Stimulated activated CD8-positive, alpha-beta memory T cell treated with anti-CD3 and anti-CD28 coated beads, Interleukin-7, amount 100 ng/mL, for 1 hour (primary cell): ENCODE measurements at places on chromosomes 7 and 10.

GRCh38 chr7:105022458-105022857 is 8.5 kb downstream of the KMT2E start:
- no peak for DNase-seq

GRCh38 chr7:45350896-45351295 is 193.3 kb downstream of the RAMP3 start:
- DNase-seq, result no peak

DNA sequence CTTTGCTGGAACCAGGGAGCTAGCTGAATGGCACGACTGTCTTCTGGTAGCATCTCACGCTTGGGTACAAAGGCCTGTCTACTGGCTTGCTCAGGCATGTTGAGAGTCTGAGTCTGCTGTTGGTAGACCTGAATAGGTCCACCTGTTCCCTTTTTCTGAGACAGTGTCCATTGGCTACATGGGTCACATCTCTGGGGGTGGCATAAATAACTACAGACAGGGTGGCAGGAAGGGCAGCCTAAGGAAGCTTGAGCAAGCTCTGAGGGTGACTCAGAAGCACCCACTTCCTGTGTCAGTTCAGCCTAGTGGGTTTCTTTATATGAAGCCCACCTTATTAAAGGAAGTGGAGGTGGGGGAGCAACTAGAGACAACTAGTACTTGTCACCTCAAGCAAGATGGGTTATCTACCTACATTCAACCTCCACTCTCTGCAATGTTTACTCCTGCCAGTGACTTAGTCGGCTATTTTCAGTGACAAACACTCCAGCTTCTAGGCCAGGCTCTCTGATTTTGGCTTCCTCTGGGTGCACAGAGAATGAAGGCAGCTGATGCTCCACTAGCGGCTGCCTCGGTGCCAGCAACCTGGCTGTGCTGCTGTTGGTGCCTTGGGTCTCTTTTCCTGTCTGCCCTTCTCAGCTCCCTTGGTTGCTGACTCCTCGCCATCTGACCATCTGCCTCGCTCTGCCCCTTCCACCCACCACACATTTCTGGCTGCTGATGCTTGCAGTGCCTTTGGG is 5.7 kb upstream of the ZYX start:
- no peak for DNase-seq

- DNase-seq, result no peak
Observed at GRCh38 chr7:143286522-143286890, 1.6 kb upstream of the CASP2 start.

DNA sequence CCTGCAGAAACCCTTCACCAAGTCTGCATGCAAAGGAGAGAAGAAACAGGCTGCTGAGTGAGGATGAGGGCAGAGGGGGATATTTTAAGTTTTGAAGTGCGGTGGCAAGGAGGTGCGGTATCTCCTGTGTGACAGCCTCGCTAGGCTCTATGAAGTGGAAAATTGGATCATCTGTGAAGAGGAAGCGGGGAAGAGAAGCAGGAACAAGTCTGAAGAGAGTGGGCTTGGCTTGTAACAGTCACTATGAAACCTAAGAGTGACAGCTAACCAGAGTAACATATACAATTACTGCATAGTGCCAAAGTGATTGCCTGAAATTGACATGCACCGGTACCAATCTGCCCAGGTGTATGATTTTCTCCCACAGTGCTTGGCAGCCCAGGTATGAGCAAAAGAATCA is 287.5 kb upstream of the KLF14 start:
- no peak for DNase-seq
